ENCODE measurements at places on chromosomes 1 and 21. TPM values are rescaled to one million over a fixed set of nuclear protein-coding genes. Genes with fewer than 3 reads are reported as not detected.
A peak's percentile ranks its signal among the peaks of the same experiment; 100 is the strongest.

The CD52 gene
- not detected for total RNA-seq

The NPHS2 gene
- not detected for total RNA-seq

The KRTAP13-2 gene
- not detected for total RNA-seq

The SPRR1B gene
- 3.1 TPM for total RNA-seq

The FAM110D gene
- total RNA-seq, result not detected

The ITLN2 gene
- not detected for total RNA-seq

The ARHGAP30 gene
- 2.9 TPM for total RNA-seq

The LYPD8 gene
- not detected for total RNA-seq

The ZMYM1 gene
- 33.4 TPM for total RNA-seq

GRCh38 chr1:101706366-101706765 is 290.4 kb downstream of the OLFM3 start:
- H3K36me3 ChIP-seq, result no peaks in the 10 kb centered on the region
- H3K4me3 ChIP-seq, result no peak overlapping the region
- no peak for DNase-seq
- no peaks in the 10 kb centered on the region for H3K27me3 ChIP-seq

- H3K4me3 ChIP-seq, result no peak overlapping the region
- H3K27me3 ChIP-seq, result no peaks in the 10 kb centered on the region
- no peak for DNase-seq
Observed at GRCh38 chr1:24507405-24507804, 4.8 kb downstream of the RCAN3 start.

DNA sequence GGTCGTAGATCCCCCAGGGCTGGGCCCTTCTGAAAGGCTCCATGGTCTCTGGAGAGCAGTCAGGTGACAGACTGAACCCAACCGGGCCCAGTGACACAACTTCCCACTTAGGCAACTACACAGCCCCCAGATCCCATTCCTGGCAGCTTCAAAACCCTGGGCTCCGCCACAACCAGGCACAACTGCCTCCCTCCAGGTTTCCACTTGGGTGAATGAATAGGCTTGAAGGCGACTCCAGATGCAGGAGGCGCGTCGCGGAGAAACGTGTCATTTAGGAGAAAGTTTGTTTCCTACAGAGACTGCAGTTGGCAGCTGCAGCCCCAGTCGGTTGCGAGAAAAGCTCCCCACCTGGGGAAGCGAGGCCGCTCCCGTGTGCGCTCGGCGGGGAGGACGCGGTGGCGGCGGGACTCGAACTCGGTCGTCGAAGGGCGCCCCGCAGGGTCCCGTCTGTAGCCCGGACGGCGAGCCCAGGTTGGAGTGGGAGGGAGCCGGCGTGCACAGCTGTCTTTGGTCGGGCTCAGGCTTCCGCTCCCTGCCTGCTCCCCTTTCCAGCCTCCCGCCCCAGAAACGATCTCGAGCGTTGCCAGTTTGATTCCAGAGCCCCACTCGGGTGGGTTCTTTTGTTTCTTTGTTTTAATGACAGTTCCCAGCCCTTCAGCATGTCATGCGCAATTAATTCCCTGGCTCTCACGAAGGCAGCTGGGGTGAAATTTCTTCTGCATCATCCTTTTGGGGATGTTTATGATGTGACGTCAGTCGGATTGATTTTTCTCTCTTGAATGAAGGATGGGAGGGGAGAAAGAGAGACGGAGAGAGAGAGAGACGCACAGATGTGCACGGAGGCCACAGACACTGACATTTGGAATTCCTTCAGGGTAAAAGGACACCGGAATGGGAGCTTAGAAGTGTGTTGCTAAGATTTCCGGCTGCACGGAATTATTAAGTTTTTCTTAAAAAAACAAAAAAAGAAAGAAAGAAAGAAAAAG is 862 bp upstream of the SGIP1 start:
- peaks cover 8% of the 10 kb centered on the region for H3K36me3 ChIP-seq
- no peaks in the 10 kb centered on the region for H3K4me1 ChIP-seq
- H3K27me3 ChIP-seq, result peaks cover 19% of the 10 kb centered on the region

GRCh38 chr21:41707231-41707959 is 59.5 kb downstream of the RIPK4 start:
- peak overlapping the region; percentile 84 for H3K27ac ChIP-seq
- DNase-seq, result peak; percentile 47
- peaks cover 5% of the 10 kb centered on the region for H3K36me3 ChIP-seq
- H3K4me1 ChIP-seq, result peaks cover 61% of the 10 kb centered on the region

- peaks cover 15% of the 10 kb centered on the region for H3K27me3 ChIP-seq
- no peak overlapping the region for H3K4me3 ChIP-seq
- DNase-seq, result no peak
- no peaks in the 10 kb centered on the region for H3K36me3 ChIP-seq
- no peak overlapping the region for H3K27ac ChIP-seq
Observed at GRCh38 chr21:42162831-42163510, 56.0 kb upstream of the ABCG1 start.

DNA sequence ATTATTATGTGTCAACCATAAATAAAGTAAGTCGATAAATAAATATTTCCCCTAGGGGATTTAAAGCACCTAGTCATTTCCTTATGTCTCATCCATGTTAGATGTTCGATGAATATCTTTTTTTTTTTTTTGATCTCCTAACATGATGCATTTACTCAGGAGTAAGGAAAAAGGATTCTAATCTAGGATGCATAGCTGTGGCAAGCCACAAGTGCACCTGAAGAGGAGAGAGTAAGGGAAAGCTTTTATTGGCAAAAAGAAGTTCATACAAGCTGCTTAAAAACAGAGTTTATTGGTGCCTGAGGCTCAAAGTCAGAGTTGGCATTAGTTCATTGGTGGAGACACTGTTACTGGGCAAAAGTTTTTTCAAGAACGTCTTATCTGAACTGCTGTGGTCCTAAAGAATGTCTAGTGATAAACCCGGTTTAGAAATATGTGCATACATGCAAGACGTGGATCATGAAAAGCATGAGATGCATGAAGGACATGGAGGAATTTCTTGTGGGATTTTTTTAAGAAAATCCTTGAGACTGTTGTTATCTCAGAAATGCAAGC is 51.7 kb downstream of the SWT1 start:
- H3K27me3 ChIP-seq, result no peaks in the 10 kb centered on the region
- H3K36me3 ChIP-seq, result no peaks in the 10 kb centered on the region
- no peak overlapping the region for H3K27ac ChIP-seq
- no peaks in the 10 kb centered on the region for H3K4me1 ChIP-seq

DNA sequence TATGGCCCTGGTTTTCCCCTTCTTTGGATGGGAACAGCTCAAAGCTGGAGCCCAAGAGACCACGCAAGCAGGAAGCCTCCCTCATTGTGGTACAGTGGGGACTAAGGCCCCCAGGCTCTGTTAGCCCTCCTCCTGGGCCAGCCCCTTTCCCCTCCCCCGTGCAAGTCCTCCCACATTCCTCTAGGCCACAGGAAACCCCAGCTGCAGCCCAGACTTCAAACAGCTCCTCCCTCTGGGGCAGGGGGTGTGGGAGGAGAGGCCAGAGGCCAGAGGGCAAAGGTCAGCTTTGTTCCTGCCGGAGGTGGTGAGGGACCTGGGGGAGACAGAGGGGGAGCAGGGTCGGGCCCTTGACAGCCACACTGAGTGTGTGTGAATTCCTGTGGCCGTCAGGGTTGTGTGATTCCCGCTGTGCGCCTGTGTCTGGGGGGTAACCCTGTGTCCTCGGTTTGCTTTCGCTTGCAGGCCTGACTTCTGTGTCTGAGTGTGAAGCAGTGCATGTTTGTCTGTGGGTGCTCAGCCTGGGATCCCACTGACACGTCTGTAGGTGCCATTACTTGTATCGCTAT is 3.4 kb upstream of the AHDC1 start:
- no peak for DNase-seq
- no peaks in the 10 kb centered on the region for H3K27me3 ChIP-seq
- peaks cover 22% of the 10 kb centered on the region for H3K36me3 ChIP-seq
- no peak overlapping the region for H3K4me3 ChIP-seq
- peaks cover 18% of the 10 kb centered on the region for H3K4me1 ChIP-seq

DNA sequence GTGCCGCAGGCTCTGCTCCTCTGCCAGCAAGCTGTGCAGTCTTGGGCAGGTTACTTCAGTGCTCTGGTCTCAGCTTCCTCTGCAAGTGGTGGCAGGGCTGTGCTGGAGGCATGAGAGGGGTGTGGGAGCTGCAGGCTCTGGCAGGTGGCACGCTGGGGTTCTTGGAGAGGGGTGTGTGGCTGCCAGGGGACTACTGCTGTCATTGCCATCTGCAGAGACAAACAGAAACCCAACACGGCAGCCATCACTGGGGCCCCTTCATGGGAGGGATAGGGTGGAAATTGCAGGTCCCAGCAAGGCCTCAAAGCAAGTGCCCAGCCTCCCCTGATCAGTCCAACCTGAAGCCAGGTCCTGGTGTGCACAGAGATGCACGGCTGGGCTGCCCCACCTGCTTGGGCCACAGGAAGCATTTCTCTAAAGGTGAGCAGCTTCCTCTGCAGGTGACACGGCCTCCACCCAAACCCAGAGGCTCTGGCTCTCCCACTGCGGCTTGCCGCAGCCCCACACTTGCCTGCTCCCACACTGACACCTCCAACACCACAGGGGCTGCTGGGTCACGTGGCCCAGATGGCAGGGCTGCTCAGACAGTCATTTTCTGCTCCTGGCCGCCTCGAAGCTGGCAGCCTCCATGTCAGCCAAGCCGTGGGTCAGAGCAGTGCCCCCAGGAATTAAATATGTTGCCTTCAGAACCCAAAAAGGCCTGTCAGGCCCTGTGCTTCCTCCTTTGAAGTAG is 4.1 kb upstream of the COL6A2 start:
- H3K27me3 ChIP-seq, result peaks cover 18% of the 10 kb centered on the region
- H3K4me1 ChIP-seq, result no peaks in the 10 kb centered on the region
- no peaks in the 10 kb centered on the region for H3K36me3 ChIP-seq
- no peak for DNase-seq
- H3K27ac ChIP-seq, result no peak overlapping the region

DNA sequence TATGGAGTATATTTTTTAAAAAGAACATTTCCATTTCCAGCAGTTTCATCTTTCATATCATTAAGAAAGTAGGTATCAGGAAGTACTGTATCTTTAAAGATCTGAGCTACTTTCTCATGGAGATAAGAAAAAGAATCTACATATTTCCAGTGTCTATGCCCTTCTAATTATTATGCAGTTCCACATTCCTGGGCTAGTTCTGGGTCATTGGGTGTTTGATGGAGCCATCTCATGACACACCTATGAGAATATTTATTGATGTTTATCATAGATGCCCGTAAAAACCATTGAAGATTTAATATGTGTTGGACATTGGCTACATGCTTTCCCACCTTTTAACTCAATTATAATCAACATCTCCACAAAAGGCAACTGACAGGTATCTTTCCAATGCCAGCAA is 21.0 kb downstream of the LCE4A start:
- H3K27me3 ChIP-seq, result peaks cover 70% of the 10 kb centered on the region
- no peaks in the 10 kb centered on the region for H3K4me1 ChIP-seq
- no peaks in the 10 kb centered on the region for H3K36me3 ChIP-seq
- no peak overlapping the region for H3K27ac ChIP-seq

GRCh38 chr1:211472724-211473123 is 19.2 kb downstream of the RD3 start:
- H3K4me1 ChIP-seq, result peaks cover 13% of the 10 kb centered on the region
- DNase-seq, result peak; percentile 13
- no peaks in the 10 kb centered on the region for H3K36me3 ChIP-seq
- H3K27me3 ChIP-seq, result no peaks in the 10 kb centered on the region
- H3K4me3 ChIP-seq, result no peak overlapping the region
- H3K27ac ChIP-seq, result no peak overlapping the region

- peaks cover 19% of the 10 kb centered on the region for H3K4me1 ChIP-seq
- no peaks in the 10 kb centered on the region for H3K27me3 ChIP-seq
- no peak overlapping the region for H3K27ac ChIP-seq
- no peak for DNase-seq
Observed at GRCh38 chr1:10525208-10525607, 50.5 kb downstream of the PEX14 start.

- H3K27me3 ChIP-seq, result no peaks in the 10 kb centered on the region
- peaks cover 14% of the 10 kb centered on the region for H3K4me1 ChIP-seq
- peak overlapping the region; percentile 12 for H3K27ac ChIP-seq
- H3K4me3 ChIP-seq, result no peak overlapping the region
- H3K36me3 ChIP-seq, result no peaks in the 10 kb centered on the region
Observed at GRCh38 chr1:163842571-163842970, 520.8 kb downstream of the NUF2 start.

DNA sequence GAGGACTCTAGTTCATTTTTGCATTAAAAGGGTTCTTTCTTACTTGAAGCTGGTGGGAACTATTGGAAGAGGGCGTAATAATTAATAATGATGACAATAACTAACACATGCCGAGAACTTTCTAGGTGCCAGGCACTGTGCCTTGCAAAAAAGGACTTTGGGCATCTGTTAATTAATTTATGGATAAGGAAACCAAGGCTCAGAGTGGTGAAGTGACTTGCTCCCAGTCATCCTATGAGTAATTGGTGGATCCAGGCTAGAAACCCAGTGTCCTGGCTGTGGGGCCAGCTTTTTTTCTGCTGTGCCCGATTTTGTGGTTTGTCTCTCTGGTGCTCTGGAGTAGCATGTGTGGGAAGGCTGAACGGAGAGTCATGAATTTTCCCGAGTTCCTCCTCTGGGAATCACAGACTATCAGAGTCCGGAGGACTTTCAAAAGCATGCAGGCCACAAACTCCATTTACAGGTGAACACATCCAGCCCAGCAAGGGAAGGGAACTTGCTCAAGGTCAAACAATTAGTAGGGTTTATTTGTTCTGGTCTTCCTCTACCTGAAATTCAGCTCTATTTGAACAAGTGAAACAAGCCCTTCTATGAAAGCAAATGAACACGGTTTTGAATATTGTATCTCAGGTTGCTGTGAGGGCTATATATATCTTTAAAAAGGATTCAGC is 23.4 kb downstream of the ROR1 start:
- no peaks in the 10 kb centered on the region for H3K27me3 ChIP-seq
- no peak for DNase-seq
- H3K27ac ChIP-seq, result no peak overlapping the region

DNA sequence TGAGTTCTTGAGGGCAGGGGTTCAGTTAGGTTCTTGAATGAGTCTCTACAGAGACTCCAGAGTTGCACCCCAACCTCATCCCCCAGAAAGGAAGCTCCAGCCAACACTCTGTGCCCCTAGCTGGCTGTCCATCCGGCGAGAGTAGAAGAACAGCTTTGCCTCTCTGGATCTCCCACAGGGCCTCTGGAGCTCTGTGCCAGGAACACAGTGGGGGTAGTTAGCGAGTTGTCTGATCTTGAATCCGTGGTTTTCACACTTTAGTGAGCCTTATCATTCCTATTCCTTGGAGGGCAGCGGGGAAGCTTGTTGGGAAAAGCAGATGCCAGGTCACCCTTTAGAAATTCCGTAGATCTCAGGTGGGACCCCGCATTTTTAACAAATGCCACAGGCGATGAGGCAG is 45.0 kb downstream of the STUM start:
- H3K4me1 ChIP-seq, result no peaks in the 10 kb centered on the region
- no peak overlapping the region for H3K4me3 ChIP-seq
- H3K36me3 ChIP-seq, result no peaks in the 10 kb centered on the region
- no peak overlapping the region for H3K27ac ChIP-seq
- H3K27me3 ChIP-seq, result peaks cover 77% of the 10 kb centered on the region

DNA sequence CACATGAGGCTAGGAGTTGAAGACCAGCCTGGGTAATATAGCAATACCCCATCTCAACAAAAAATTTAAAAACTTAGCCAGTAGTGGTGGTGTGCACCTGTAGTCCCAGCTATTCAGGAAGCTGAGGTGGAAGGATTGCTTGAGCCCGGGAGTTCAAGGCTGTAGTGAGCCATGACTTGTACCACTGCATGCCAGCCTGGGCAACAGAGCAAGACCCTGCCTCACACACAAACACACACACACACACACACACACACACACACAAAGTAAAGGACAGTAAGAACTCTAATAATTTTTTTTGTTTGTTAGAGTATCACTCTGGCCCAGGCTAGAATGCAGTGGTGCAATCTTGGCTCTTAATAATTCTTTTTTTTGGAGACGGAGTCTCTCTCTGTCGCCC is 138.0 kb upstream of the SOD1 start:
- no peak for DNase-seq
- no peaks in the 10 kb centered on the region for H3K27me3 ChIP-seq
- H3K36me3 ChIP-seq, result no peaks in the 10 kb centered on the region
- H3K27ac ChIP-seq, result no peak overlapping the region
- H3K4me1 ChIP-seq, result no peaks in the 10 kb centered on the region
- no peak overlapping the region for H3K4me3 ChIP-seq
